Endothelial cell of umbilical vein (primary cell): ENCODE measurements at places on chromosomes 3 and 15. TPM values are rescaled to one million over a fixed set of nuclear protein-coding genes. Genes with fewer than 3 reads are reported as not detected.

GOLGA6L4 gene
- 5.3 and 7.5 TPM in 2 replicates for total RNA-seq

CHRFAM7A gene
- 7.1 and 9.1 TPM in 2 replicates for total RNA-seq

SOX2 gene
- 0.13 TPM in 1 of 2 replicates, not detected in the other for total RNA-seq

SLC25A36 gene
- total RNA-seq, result 37.4 and 38.8 TPM in 2 replicates

PLAAT1 gene
- 0.58 and 0.75 TPM in 2 replicates for total RNA-seq

TP63 gene
- not detected in 2 replicates for total RNA-seq

PLSCR5 gene
- not detected in 2 replicates for total RNA-seq

DNA sequence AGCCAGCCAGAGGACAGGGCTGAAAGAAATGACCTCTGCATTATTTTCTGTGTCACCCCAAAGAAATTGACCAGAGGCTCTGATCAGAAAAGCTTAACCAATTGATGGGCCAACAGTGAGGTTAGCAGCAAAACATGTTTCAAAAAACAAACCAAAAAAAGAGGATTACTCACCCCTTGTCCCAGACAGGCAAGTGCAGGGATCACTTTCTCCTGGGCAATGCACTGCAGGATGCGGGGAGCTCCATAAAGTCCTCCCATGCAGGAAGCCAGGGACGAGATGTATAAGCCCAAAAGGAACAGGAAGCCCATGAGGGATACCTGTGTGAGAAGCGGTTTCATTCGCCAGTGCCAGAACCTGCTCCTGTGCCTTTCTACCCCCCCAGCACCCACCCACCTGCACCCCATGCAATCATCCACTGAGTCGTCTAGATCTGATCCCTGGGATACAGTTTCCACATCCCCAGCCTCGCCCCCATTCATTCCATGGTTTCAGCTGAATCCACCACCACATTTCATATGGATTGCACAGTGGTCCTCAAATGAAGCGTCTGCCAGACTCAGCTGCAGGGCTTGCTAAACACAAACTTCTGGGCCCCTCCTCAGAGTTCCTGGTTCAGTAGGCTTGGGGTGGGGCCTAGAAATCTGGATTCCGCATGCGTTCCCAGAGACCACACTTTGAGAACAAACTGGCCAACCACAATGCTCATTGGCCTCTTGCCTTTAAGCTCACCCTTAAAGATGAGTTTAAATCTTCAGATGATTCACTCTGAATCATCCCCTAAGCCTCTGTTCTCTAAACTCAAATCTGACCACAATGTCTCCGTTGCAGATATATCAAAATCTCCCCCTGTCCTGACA is 54.4 kb upstream of the HEG1 start:
- DNase-seq, result no peak

GRCh38 chr15:44159492-44159891 is 35.6 kb downstream of the FRMD5 start:
- DNase-seq, result no peak

GRCh38 chr3:139797724-139798343 is 120.1 kb upstream of the NMNAT3 start:
- no peak for DNase-seq

- DNase-seq, result no peak
Measured at GRCh38 chr3:188200481-188200880, 46.5 kb downstream of the LPP start.

DNA sequence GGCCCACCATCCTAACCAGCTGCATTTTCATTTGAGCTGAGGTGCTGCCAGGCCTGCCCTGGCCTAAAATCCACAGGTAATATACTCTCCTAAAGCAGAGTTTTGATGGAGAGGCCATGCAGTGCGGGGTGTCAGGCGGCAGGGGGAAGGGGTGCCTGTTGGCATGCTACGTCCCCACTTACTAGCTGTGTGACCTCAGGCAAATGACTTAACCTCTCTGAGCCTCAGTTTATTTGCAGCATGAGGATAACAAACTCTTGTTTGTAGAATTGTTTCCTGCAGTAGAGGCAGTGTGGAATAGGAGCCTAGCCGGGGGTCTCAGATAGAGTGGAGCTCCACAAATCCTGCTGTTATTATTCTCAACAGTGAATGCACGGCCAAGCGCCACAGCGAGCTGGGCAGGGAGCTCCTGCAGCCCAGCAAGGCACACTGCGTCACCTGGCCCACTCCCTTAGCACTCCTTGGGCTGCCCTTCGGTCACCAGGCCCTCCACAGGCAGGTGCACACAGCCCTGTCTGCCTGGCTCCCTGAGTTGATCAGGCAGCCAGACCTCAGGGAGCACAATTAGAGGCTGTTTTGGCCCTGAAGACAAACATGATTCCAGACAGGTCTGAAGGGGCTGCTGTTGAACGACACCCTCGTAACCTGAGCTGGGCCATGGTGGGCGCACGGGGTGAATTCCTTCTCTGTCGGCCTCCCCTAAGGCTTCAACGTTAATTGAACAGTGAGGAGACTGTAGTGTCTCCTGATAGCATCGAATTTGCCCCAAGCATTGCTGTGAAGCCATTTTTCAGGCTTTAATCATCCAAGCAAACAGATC is 248.8 kb upstream of the LYSMD4 start:
- no peak for DNase-seq

- DNase-seq, result no peak
Measured at GRCh38 chr3:13519006-13519791, 29.7 kb upstream of the FBLN2 start.

DNA sequence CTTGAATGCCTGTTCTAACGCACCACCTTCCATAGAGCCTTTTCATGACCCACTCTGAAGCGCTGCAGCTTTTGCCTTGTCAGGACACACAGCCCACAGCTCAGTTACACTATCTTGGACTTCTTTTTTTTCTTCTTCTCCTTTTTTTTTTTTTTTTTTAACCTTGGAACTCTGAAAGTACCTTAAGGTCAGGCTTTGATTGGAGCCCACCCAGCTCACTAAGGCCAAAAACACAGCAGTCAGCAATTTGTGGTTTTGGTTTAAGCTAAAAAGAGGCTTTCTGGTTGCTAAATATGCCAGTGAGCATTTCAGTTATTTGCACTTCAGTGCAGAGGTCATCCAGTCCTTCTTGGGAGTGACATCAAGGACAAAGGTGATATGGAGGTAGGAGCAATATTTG is 1.7 kb downstream of the SLC25A20 start:
- no peak for DNase-seq

DNA sequence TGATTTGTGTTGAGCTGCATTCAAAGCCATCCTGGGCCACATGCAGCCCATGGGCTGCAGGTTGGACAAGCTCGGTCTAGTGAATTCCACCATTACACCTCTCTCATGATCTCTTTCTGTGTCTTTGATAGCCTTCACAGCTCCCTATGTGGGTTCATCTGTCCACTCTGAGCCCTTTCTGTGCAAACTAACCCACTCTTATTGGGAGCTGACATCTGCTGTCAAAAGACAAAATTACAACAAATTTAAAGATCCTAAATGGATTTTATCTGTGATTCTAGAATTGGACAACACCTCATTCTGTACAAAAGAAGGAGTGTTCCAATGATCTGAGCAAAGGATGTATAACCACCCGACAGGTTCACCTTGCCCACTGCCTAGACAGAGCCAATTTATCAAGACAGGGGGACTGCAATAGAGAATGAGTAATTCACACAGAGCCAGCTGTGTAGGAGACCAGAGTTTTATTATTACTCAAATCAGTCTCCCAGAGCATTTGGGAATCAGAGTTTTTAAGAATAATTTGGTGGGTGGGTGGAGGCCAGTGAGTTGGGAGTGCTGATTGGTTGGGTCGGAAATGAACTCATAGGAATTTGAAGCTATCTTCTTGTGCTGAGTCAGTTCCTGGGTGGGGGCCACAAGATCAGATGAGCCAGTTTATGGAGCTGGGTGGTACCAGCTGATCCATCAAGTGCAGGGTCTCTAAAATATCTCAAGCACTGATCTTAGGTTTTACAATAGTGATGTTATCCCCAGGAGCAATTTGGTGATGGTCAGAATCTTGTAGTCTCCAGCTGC is 2.6 kb upstream of the XYLB start:
- DNase-seq, result no peak

GRCh38 chr15:65580287-65580686 is 30.6 kb downstream of the INTS14 start:
- no peak for DNase-seq

DNA sequence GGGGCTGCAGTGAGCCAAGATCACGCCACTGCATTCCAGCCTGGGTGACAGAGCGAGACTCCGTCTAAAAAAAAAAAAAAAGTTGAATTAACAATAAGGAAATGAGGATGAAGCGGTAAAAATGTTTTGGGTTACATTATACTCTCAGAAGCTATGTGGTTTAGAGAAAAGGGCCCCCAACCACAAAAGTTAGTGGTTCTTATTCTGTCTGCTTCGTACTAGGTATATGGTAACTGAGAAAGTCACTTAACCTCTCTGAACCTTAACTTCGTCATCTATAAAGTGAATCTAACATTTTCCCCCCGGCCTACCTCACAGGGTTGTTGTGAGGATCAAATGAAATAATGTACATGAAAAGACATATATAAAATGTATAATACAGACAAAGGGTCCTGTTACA is 38.4 kb upstream of the EHHADH start:
- DNase-seq, result no peak

DNA sequence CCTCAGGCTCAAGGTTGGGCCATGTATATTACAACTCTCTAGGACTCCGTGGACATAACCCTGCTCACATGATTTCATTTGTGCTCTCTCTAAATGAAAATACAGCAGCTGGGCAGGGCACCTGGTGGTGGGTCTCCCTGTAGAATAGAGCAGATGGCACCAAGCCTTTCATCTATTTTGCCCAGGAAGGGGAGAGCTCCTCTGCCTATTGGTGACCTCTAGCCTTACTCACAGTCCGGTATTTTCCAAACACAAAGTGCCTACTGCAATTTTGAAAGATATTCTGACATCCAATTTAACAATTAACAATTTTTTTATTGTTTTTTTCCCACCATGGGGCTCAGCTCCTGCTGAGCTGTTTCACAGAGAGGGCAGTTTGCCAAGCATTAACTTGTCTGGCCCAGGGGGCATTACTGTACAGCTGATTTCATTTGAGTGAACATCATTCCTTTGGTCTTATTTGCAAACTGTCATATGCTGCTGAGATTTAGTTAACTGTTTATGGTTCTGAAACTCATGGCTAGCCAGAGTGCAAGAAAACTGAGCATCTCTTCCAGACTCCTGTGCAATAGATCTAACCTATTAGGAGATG is 474.0 kb downstream of the EPHB1 start:
- no peak for DNase-seq

- DNase-seq, result no peak
Measured at GRCh38 chr3:114089675-114090074, 33.1 kb downstream of the QTRT2 start.

DNA sequence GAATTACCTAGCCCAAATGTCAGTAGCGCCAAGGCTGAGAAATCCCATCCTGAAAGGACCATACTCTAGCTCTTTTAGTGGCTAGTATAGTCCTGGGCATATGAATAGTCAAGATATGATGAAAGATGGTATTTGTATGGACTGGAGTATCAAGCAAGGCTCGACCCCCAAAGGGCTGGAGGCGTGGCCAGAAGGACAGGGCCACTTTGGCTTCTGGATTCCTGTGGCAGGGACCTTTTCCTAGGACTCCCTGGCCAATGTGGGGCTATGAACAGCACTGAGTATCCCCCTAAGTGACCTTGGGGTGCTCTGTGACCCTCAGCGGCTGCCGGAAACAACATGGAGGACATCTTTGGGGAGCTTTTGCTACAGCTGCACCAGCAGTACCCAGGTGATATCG is 6.0 kb downstream of the MPI start:
- DNase-seq, result no peak

DNA sequence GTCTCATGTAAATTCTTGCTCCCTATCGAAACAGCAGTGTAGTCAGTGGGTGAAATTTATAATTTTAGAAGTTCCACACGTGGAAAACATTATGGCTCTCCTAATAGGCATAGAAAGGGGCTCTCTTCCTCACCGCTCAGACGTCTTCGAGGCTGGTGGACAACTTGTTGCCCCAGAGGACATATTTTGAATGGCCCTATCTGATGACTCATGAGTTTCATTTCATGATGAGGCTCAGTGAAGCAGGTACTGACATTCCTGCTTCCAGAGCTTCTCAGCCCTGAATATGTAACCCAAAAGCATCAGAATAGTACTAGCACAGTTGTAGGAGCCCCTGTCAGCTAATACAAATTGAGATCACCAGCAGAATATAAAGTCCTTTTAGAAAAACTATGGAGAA is 117.9 kb downstream of the HERC1 start:
- no peak for DNase-seq

DNA sequence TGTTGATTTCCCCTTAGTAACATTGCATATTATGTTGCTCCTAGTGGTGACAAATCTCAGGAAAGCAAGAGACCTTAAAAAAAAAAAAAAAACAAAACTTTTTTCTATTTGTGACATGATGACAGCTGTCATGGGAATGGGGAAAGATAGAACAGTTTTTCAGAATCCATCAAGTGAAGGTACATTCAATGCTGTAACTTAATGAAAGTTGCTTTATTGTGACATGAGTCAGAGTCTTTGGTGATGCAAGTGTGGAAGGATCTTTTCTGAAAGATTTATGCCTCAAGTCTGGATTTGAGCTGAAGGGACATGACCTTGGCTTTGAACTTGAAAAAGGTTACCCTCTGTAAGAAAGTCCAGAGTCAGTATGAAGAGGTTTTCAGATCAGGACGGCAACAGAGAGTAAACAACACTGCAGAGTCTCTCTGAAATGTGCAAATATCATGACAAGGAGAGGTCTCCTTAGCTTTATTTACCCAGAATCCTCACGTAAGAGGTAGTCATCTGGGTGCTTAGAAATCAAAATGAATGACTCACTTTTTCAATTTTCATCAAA is 424.7 kb downstream of the CNTN4 start:
- no peak for DNase-seq

DNA sequence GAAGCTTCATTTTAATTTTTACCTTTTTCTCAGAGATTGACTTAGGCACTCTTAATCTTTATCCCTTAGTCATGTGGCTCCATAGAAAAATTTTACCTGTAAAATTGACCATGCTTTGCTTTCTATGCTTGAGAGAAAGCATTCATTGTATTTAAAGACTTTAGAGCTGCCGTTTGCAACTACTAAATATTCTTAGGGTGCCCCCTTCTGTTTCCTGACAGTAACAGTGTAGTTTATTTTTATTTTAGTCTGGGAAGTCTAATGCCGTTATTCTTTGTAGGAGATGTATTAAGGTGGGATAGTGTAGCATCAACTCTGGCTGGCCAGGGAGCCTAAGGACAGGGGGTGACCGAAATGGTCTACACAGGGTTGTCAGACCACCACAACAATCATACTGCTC is 84.5 kb upstream of the SYNPR start:
- DNase-seq, result peak; percentile 3

- DNase-seq, result no peak
Measured at GRCh38 chr3:191020730-191021396, 158.4 kb upstream of the GMNC start.

DNA sequence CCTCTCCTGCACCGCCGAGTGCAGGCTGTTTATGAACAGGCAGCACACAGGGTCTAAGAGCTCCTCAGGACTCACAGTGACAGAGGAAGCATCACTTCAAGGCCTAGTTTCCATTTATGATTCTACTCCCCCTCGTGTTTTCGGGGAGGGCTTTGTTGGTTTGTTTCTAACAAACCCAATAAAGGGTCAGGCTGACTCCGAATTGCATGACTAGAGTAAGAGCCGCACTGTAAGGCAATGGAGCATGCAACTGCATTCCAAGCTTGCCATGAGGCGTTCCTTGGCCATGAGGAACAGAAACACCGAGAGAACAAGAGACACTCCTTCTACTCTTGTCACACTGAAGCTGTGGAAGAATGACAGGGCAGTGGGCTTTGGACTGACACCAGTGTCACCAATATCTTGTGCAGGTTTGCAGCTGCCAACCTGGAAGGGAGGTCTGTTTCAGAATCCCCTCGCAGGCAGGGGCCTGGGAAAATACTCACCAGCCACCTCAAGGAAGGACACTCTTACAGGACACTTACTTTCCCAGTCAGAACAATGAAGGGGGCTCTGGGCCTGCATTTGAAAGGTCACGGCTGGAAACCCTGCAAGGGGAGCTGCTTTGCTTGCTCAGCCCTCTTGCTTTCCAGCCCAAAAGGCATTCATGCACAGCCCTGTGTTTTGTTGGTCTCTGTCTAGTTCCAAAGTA is 96.8 kb downstream of the ADAMTS17 start:
- no peak for DNase-seq
